ENCODE measurements at places on chromosomes 1 and 21. TPM values are rescaled to one million over a fixed set of nuclear protein-coding genes. Genes with fewer than 3 reads are reported as not detected.

GRCh38 chr1:161304927-161305866, 4.6 kb downstream of the MPZ start:
- no peak for DNase-seq

DNA sequence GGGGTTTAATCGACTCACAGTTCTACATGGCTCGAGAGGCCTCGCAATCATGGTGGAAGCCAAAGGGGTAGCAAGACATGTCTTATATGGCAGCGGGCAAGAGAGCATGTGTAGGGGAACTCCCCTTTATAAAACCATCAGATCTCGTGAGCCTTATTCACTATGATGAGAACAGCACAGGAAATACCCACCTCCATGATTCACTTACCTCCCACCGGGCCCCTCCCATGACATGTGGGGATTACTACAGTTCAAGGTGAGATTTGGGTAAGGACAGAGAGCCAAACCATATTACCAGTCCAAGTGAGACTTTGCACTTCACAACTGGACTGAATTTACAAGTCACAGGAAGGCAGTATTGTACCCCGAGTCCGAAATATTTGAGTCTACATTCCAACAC, 73.9 kb upstream of the ANGPTL1 start:
- DNase-seq: no peak

The CAMK2N1 gene
- total RNA-seq: 8.2 TPM

- no peak for DNase-seq
Observed at GRCh38 chr1:219666242-219666641, 53.3 kb upstream of the ZC3H11B start.

DNA sequence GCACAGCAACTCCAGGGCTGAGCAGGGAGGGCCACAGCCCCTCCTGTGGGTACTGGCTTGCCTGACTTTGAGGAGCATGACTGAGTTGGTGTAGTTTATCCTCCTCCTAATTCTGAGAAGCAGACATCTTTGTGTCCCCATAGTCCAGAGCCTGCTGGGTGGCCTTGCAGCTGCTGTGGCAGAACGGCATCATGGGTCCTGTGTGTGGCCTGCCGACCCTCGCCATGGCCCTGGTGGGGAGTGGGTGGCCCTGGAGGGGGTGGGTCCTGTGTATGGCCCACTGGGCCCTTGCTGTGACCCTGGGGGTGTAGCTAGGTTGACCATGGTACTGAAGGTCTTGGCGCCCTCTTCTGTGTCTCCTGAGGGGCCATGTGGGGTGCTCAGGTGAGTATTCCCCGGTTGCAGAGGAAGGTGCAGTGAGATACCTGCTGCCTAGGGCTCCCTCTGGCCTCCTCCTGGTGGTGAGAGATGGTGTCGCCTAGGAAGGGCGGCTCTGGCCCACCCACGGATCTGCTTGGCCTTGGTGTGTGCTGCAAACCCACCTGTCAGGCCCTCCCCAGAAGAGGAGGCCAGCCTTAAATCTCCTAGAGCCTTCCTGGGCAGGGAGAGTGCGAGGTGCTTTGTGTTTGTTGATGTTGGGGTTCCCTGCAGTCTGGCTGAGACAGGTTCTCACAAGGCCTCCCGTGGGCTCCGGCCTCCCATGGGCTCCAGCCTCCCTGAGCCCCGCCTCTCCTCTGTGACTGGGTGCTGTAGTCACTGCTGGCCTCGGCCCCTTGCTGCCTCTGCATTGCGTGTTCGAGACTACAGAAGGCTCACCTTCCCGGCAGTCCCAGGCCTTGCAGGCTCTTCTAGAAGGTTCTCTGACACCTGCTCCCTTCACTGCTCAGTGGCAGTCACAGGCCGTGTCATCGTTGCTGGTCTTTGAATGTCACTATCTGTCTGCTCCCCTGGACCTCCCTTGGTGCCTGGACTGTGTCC, 7.8 kb downstream of the SNAP47 start:
- DNase-seq: no peak

DNA sequence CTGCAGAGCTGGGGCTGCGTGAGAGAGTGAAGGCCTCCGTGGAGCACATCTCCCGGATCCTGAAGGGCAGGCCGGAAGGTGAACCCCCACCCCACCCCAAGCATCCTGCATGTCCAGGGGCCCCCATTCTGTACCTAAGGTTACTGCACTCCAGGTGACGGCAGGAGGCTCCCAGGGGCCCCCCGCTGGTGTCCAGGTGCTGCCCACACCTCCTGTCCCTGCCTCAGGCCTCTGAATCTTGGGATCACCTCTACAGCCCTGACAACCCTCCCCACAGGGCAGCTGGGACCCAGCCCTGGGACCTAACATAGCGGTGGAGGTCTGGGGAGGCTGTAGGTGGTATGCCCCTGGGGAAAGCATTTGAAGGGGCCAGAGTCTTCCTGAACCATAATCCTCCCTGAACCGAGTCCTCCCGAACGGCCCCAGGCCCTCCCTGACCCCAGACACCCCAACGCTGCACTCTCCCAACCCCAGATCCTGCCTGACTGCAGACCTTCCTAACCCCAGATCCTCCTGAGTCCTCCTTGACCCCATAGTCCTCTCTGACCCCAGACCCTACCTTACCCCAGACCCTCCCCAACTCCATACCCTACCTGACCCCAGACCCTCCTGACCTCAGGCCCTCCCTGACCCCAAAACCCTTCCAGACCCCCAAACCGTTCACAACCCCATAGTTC, 33.5 kb downstream of the TRIM11 start:
- no peak for DNase-seq

DNA sequence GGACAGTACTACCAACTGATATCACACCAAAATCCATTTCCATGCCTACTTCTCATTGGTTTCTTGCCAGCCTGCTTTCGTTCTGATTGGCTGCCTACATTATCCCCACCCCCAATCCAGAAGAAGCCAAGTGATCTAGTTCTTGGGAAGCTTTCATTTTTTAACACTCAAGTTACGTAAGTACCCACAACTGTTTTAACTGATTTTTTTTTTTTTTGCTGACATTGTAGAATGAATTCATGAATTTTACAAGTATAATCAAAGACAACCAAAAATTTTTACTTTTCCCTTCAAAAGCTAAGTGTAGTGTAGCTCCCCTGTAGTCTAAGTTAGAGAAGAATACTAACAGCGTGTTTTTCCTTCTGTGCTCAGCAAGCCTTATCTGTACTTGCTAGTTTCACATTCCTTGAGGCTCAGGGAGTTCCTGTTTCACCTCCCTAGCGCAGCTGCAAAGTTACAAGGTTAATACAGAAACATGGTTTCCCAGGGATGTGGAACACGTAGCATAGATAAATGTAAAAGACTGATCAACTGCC, at the start of gene SLC9C2:
Gene SLC9C2 (minus strand): TSS at position 17 of the 536 bp plus-strand sequence. CDS start 1,296 bp downstream, outside the sequence.
- DNase-seq: peak; percentile 46

The SCCPDH gene
- total RNA-seq: 66.3 TPM

- DNase-seq: no peak
Observed at GRCh38 chr1:153531638-153532037, 4.2 kb downstream of the S100A6 start.

The SMPDL3B gene
- 5.5 TPM for total RNA-seq

GRCh38 chr1:205316161-205316566, 5.4 kb downstream of the NUAK2 start:
- DNase-seq: no peak

- no peak for DNase-seq
Observed at GRCh38 chr1:118504867-118505266, 319.8 kb upstream of the SPAG17 start.

DNA sequence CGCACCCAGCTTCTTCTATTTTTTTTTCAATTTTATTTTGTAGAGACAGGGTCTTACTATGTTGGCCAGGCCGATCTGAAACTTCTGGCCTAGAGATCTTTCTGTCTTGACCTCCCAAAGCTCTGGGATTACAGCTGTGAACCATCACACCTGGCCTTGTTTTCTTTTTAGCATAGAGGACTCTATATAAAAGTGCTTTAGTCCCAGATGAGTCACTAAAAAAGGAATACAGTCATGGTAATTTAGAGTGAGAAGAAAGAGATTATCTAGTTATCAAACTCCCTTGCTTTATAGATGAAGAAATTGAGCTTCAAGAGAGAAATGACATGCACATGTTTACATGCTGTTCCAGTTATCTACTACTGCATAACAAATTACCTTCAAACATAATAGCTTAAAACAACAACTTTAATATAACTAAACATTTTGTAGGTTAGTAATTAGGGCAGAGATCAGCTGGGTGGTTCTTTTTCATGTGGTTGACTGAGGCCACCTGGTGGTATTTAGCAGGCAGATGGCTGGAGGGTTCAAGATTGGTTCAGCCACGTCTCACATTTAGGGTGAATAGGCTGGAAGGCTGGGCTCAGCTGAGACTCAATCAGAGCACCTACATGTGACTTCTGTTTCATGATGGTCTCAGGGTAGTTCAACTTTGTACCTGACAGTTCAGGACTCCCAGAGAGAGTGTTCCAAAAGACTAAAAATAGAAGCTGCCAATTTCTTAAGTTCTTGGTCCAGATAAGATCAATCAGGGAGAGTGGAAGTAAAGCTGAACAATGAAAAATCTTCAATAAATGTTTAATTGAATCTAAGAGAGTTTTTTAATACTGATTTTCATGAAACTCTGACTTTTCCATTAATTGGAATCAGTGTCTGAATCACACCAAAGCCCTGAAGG, 16.9 kb upstream of the MTF2 start:
- peak; percentile 43 for DNase-seq

The SLC2A1 gene
- total RNA-seq: 31.0 TPM

DNA sequence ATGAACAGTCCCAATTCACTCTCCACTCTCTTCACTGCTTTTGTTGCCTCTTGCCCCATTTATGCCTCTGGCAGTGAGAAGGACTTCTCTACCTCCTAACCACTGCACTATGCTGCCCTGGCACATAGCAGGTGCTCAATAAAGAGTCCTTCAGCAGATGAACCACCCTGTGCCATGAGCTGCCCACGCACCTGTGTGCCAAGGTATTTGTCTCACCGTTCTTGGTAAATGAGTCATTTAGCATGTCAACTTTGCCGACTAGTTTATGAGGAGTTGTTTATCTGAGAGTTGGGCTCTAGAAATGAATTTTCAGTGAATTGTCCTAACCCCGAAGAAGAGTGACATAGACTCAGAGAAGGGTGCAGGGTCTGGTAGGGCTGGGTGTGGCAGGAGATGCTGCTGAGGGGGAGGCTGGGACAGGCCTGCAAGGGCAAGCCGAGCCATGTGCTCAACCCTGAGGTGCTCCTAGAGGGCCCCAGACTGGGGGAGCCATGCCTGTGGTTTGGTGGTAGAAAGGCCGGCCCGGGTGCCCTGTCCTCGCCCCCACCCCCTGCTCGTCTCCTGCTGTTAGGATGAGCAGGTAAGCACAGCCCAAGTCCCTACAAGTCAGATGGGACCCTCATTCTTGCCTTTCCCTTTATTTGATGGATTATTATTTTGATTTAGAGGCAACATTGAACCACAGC, 654.5 kb downstream of the MATN1 start:
- no peak for DNase-seq

DNA sequence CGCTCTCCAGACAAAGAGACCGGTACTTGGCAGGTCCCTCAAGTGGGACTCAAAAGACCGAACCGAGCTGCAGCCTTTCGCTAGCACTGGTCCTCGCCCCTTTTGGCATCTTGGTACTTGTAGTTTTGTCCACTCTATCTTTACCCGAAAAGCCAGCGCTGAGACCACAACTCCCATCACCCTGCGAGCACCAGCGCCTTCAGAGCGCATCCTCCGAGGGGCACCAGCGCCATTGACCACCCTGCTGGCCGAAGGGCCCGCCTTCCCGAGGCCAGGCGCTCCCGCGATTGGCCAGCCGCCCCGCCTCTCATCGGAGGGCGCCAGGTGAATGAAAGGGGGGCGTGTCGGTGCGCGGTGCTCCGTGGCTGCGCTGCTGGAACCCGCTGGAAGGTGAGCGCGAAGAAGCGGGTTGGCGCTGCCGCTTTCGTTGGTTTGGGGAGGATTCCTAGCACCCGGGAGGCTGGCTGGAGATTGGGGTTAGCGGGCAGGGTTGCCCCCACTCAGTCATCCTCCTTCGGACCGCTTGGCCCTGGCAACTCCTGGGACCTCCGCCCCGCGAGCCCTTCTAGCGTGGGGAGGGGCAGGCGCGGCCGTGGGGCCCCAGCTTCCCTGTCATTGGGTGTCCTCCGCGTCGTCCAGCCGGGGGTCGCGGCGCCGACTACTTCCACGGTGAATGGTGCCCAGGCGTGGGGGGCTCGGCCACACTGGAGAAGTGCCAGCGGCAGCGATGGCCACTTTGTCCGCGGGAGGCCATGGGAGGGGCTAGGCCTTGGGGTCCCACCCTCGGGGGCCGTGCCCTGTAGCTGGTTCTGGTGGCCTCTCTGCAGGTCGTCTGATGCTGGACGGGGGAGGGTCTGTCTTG, at the start of gene ZBTB8B:
Gene ZBTB8B (plus strand): TSS at position 357 of the 862 bp plus-strand sequence. CDS start 5,553 bp downstream, outside the sequence.
- peak; percentile 96 for DNase-seq

- DNase-seq: no peak
Observed at GRCh38 chr21:38824124-38824822, 18.5 kb downstream of the ETS2 start.

- peak; percentile 88 for DNase-seq
Observed at GRCh38 chr1:17502326-17502778, 37.1 kb upstream of the ARHGEF10L start.

DNA sequence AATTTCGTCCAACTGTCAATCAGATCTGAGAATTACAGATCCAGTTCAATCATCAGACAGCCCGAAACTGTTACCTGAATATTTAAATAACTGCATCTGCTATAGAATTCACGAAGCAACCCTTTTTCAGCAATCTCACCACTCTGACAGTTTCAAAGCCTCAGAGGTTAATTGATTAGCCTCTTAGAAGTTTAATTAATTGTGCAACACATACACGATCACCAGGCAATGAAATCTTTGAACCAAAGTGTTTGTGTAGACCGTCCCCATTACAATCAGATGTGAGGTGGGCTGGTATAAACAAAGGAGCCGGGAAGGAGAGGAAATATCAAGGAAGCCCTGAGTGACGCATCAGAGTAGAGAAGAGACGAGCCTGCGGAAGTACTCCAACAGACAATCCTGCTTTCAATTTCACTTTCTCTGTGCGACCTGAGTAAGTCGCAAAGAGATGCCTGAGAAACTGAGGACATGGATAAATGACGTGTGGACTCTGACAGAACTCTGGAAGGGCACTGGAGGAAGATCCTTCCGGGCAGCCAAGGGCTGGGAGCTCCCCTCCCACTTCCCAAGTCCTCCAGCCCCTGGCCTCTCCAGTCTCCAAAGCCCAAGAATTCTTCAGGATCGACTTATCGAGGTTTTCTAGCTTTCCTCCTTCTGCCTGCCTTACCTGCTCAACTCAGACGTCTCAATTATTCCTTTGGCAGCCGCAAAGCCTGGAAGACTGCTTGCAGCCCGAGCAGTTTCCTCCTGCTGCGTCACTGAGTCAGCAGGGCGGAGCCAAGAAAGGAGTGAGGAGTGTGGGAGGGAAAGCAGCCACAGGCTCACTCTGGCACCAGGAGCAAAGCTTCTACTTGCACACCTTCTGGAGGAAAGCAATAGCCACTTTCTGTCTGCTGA, at the start of gene RNASEL:
Gene RNASEL (minus strand): TSS at position 757 of the 897 bp plus-strand sequence. CDS start 2,450 bp downstream, outside the sequence.
- peak; percentile 92 for DNase-seq

DNA sequence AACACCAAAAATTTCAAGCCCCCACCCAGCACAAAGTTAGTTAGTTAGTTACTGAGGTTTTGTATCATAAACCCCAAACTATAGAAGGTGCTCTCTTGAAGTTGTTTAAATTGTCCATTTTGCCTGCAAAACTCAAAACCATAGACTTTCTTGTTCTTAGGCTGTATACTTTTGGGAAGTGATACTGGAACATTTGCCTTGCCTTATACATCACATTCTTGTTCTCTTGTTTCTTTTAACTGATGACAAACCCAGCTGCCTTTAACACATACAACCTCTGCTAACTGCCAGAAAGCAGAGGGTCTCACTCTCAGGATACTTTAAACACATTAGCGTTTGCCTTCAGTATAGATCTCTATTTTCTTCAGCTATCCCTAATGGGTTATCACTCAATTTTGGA, 570.5 kb downstream of the MRPL39 start:
- no peak for DNase-seq

All from stomach (tissue), 19 donors.